ENCODE measurements at places on chromosomes 2 and 18.

DNA sequence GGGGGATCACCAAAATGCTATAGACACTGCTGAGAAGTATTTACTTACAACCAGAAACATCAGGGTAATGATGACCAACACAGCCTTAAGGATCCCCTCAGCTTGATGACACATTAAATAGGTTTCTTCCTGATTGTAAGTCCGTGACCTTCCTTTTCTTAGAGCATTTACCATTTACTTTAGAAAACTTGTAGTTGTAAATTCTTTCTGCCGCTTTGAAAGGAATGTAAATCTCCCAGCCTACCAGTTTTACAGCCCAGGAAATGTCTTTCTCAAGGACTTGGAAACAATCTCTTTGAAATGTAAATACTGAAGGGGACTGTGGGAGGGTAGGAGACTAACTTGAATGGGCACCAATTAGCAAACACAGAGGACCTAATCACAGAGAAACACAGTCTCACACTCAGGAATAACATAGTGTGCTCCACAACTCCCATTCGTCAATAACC lies 278.6 kb downstream of the DSC3 start:
- DNase-seq: no peak

DNA sequence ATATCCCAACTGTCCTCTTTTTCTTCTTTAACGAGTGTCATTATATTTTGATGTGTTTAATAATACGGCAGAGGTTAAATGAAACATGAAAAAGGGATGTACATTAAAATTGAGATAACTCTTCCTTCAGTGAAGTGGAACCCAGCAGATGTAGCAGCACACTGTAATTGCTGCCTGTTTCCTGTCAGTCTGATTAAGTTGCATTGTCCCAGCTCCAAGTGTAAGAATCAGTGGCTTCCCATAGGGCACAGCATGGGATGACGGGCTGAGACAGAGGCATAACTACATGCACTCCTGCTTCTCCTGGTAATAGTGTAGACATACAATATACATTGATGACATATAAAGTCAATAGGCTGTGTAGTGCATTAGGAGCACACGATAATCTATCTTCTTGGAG lies 175.8 kb upstream of the TCF4 start:
- no peak for DNase-seq

DNA sequence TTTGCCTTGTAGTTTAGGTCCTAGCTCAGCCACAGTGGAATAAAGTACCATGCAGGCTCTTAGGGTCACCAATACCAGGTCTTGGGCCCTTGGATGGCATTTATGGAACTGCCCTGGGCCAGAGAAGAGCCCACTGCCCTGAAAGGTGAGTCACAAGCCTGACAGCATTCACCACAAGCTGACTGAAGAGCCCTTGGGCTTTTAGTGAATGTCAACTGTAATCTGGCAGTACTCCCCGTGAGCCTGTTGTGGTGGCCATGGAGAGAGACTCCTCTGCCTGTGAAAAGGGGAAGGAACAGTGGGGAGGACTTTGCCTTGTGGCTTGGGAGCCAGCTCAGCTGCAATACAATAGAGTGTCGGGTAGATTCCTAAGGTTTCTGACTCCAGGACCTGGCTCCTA lies 1389.7 kb downstream of the DSC3 start:
- DNase-seq: no peak

GRCh38 chr2:202109139-202109736 lies 36.2 kb downstream of the KIAA2012 start:
- DNase-seq: no peak

- no peak for DNase-seq
Measured at GRCh38 chr18:9578306-9578705, 36.1 kb downstream of the PPP4R1 start.

- DNase-seq: no peak
Measured at GRCh38 chr18:45828917-45829811, 3.7 kb downstream of the SIGLEC15 start.

GRCh38 chr18:48835119-48835518 lies 115.6 kb downstream of the SMAD7 start:
- no peak for DNase-seq

GRCh38 chr2:219736209-219736608 lies 108.8 kb downstream of the SLC4A3 start:
- DNase-seq: peak; percentile 64

GRCh38 chr2:64595397-64596176 lies 58.1 kb downstream of the SERTAD2 start:
- DNase-seq: no peak

GRCh38 chr2:58101500-58101899 lies 54.9 kb downstream of the VRK2 start:
- no peak for DNase-seq

DNA sequence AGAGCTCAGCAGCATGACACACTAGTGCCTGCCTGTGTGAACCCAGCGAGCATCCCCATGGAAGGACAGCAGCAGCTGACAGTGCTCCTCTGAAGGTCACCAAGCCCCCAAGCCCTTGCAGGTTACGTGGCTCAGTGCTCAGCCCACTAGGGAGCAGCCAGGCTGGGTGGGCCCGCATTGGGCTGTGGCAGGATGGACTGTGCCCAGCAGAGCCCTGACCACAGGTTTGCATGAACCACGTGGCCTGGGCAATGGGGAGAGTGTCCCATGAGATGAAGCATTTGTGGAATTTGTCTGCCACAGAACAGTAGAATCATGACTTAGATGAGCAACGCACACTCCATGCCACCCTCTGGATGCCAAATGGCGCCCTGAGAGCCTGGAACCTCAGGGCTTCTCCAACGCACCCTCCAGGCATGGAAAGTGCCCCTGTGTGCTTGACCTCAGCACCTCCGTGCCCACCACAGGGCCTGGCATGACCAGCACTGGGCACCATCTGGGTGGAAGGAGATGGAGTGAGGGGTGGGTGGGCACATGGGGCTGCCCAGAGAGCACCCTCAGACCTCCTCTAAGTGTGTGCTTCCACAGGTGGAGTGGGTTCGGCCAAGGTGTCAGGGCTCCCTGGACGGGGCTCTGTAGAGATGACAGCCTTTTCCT lies 216.1 kb upstream of the RAB6C start:
- DNase-seq: no peak

- DNase-seq: no peak
Measured at GRCh38 chr2:7061450-7061789, 144.2 kb downstream of the RNF144A start.

DNA sequence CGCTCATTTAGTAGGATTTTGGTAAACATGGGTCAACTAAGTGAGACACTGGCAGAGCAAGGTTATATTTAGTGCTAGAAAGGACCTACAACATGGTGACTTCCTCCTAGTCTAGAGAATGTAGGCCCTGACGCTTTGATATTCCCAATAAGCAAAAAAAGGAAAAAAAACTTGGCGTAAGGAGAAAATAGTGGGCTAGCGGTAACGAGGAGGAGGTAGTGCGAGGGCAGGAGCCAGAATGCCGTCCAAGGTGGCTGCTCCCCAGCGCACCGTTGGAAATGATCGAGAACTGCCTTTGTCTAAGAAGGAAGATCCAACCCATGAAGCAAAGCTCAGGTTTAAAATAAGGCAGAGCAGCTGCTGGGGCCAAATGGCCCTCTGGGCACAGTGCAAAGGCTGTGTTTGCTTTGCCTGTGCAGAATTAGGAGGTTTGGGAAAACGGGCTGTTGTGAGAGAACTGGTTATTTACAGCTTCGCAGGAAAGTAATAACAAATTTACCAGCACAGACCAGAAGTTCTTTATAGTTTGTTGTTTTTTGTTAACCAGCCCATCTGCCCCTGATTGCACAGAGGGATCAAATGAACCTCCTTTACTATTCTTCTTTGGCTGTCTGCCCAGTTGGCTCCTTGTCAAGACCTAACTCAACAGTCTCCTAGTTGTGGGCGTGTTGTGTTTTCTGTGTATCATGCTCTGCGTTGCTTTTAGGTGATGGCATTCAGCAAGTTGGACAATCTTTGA lies 86.6 kb downstream of the ITGB1BP1 start:
- DNase-seq: peak; percentile 92

DNA sequence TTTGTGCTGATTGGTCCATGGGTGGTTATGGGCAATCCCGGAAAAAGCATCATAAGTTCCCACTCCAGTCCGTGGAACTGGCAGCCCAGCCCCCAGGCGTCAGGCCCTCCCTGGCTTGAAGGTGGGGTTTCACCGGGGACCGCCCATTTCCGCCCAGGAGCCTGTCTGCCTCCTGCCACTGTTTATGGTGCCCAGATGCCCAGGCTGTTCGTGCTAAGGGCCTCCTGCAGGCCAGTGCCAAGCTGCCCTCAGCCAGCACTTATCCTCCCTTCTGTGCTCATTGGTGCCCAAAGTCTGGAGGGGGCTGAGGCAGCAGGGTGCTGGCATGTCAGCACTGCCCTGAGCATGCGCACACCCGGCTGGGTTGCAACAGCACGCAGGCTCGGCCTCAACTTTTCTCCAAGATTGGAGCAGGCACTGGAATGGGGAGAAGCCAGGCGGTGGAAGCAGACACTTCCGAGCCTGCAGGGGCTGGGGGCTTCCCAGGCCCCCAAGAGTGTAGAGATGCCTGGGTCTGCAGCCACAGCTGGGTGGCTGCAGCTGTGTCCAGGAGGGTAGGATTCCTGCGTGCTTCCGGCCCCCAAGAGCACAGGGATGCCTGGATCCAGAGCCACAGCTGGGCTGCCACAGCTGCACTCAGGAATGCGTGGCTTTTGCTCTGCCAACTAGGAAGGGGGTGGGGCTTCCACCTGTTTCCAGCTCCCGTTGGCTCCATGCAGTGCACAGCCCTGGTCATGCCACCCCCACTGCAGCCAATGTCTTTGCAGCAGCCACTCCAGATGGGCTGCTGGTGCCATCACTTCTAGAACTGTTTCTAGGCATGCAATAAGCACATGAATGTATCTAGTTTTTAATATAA lies 74.0 kb downstream of the AGPS start:
- no peak for DNase-seq

DNA sequence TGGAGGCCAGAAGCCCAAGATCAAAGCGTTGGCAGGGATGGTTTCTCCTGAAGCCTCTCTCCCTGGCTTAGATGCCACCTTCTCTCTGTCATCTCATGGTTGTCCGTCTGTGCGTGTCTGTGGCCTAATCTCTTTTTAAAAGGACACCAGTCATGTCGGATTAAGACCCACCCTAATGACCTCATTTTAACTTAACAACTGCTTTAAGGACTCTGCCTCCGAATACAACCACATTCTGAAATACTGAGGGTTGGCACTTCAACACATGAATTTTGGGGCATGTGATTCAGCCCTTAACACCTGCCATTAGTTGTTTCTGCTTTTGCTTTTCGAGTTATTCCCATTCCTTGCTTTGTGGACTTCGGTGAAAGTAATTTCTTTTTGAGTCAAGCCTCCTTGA lies 97.8 kb upstream of the SMIM21 start:
- no peak for DNase-seq

- DNase-seq: peak; percentile 61
Measured at GRCh38 chr2:143398781-143399180, 269.6 kb downstream of the ARHGAP15 start.

- DNase-seq: no peak
Measured at GRCh38 chr2:124755386-124755785, 730.3 kb downstream of the CNTNAP5 start.

- no peak for DNase-seq
Measured at GRCh38 chr18:65527879-65528633, 222.8 kb upstream of the CDH7 start.

DNA sequence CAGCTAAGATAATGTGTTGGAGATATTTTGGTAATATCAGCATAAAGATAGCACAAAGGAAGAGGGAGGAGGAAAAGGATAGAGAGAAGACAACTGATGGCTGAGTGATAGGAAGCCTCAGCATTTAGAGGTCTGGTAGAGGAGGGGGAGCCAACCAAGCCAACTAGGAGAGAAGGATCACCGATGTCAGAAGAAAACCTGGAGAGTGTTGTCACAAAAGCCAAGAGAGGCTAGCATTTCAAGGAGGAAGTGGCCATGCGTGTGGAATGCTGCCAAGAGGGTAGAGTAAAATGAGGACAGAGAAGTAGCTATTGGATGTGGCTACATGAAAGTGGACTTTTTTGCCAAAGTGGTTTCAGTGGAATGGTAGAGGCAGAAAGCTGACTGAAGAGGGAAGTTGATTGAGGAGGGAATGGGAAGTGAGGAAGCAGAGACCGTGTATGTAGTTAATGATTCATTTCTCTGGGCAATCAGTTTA lies 34.3 kb downstream of the LCLAT1 start:
- DNase-seq: no peak

DNA sequence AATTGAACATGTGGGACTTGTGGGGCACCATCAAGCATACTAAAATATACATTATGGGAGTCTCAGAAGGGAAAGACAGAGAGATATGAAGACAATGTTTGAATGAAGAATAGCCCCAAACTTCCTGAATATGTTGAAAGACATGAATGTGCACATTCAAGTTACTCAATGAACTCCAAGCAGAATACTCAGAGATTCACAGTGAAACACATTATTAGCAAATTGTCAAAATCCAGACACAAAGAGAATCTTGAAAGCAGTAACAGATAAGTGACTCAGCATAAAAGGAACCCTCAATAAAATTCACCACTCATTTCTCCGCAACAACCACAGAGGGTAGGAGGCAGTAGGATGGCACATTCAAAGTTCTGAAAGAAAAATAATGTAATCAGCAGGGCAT lies 8.8 kb downstream of the C2orf92 start:
- no peak for DNase-seq

GRCh38 chr18:76392349-76392748 lies 102.7 kb downstream of the ZNF516 start:
- no peak for DNase-seq

GRCh38 chr18:11850821-11851145 lies 430 bp upstream of the CHMP1B start:
- peak; percentile 26 for DNase-seq

DNA sequence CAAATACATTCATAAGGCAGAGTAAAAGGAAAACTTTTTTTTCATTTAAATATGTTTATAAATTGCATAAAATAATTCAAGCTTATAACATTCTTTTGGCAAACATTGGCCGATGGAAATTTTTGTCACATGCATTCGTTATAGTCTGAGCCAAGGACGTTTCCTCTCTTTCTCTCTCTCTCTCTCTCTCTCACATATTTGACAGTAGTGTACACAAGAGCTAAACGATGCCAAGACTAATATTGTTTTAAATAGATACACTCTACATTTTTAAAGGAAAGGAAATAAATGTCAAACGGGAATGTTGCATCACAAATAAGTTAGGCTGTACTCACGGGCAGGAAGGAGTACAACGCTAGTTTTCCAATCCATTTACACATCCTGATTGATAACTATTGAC lies 251.1 kb upstream of the SMIM21 start:
- no peak for DNase-seq

- DNase-seq: peak; percentile 77
Measured at GRCh38 chr2:151043484-151043883, 218.2 kb downstream of the RBM43 start.

GRCh38 chr2:44515416-44515815 lies 153.7 kb downstream of the CAMKMT start:
- DNase-seq: peak; percentile 13

GRCh38 chr2:9545502-9545901 lies 10.1 kb downstream of the ADAM17 start:
- DNase-seq: no peak

DNA sequence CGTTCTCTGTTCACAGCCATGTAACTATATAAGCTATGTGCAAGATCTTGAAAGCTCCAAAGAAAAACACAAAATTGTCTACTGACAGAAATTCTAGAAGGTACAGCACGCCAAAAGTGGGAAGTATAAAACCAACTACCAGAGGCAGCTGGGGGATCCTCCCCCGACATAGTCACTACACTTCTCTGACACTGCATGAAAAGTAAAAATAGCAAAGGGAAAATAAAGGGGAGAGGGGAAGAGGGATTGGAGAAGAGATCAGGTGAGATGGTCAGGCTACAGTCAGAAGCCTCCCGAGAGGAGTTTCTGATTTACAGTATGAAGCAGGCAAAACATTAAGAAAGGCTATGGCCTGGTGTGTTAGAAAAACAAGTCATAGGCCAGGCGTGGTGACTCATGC lies 39.8 kb upstream of the PCBP1 start:
- no peak for DNase-seq

Data from RWPE1 (cell line).